IMR-90 (cell line): ENCODE measurements at places on chromosomes 5 and 9.

GRCh38 chr5:148928141-148928540, 101.7 kb downstream of the ADRB2 start:
- DNase-seq: peak; percentile 45

GRCh38 chr9:125782718-125783117, 35.5 kb downstream of the PBX3 start:
- no peak for DNase-seq

DNA sequence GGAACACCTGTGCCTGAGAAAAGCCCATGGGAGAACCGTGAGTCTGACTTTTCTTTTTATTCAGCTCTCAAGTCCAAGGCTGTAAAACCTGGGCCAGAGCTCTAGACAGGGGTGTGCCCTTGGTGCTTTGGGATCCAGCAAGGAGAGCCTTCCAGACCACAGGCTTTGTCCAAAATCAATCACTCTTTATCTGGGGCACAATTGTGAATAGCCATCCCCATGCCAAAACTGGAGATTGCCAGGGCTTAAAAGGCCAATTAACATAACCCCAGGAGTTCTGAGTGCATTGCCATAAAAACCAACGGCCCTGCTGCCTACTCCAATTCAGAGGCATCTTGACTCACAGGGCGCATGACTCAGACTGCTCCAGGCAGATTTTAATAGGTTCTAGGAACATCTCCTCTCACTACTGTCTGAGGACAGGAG, 391.8 kb downstream of the ARHGEF28 start:
- DNase-seq: peak; percentile 47

- no peak for DNase-seq
Observed at GRCh38 chr5:4630031-4630430, 510.1 kb upstream of the ADAMTS16 start.

GRCh38 chr5:3251784-3252183, 343.8 kb upstream of the IRX1 start:
- DNase-seq: no peak

GRCh38 chr5:160640406-160640805, 211.6 kb downstream of the ATP10B start:
- no peak for DNase-seq
